ENCODE measurements at places on chromosomes 12 and 14.

GRCh38 chr12:119463211-119463926 lies 128.8 kb downstream of the CCDC60 start:
- no peak for DNase-seq

- DNase-seq: no peak
Observed at GRCh38 chr14:92599811-92600210, 86.2 kb downstream of the RIN3 start.

DNA sequence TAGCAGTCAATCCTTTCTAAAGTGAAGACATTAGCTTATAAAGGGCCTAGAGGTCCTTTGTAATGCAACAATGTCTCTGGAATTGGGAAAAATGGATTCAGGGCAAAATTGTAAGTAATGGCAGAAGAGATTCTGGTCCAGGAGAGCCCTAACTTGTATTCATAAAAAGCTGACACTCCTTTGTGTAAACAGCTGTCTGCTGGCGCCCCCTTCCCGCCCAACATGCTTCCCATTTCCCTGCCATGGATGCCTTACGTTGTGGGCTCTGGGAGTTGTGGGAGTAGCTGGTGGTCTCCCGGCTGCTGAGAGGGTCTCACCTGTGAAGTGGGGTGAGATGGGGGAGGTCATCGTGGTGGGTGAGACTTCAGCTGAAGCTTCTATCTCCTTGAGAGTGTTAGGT lies 2.3 kb downstream of the ACRBP start:
- no peak for DNase-seq

GRCh38 chr14:33363682-33364081 lies 425.0 kb downstream of the NPAS3 start:
- DNase-seq: no peak

DNA sequence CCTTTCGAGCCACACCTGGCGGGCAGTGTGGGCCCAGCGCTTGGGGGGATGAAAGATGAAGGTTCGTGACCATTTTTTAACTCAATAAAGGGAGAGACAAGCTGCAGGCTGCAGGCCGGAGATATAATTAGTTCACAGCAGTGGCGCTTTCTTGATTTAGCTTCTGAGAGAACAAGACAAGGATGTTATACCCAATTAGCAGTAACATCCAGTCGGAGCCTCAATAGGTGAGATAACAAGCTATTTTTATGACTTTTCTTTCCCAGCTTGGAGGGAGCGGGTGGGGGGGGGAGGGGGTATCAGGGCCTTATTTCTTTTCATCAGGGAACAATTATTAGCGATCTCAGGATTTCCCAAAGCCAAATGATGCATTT lies 9.1 kb downstream of the FAM222A start:
- DNase-seq: no peak

DNA sequence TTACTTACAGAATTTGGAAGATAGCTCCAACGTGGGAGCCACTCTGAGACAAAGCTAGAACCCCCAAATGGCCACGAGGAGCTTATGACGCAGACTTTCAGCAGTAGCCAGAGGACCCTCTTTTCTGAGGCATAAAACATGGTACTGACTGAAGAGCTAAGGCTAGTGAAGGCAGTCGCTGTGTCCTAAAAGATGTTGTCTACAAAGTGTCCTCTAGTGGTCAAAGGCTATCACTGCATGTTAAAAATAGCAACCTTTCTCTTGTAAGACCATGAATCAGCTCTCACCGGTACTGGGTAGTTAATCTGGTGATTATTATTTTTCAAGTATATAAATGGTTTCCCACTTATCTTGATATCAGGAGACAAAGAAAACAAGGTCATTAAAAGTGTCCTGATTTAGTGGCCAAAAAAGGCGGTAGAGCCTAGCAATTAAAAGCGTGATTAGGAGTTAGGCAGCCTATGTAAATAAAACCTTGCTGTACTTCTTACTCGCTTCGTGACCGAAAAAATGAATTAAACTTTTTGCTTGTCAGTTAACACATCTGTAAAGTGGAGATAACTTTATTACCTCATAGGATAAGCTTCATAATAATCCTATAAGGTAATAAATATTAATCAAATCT lies 47.0 kb upstream of the LGR5 start:
- DNase-seq: no peak

GRCh38 chr12:63821781-63822251 lies 22.7 kb upstream of the SRGAP1 start:
- no peak for DNase-seq

GRCh38 chr12:131027264-131027663 lies 73.6 kb downstream of the ADGRD1 start:
- DNase-seq: no peak

- no peak for DNase-seq
Observed at GRCh38 chr12:75814851-75815754, 216.5 kb downstream of the PHLDA1 start.

GRCh38 chr12:104137001-104137901 lies 759 bp downstream of the NFYB start:
- no peak for DNase-seq

GRCh38 chr14:47435331-47435965 lies 240.0 kb downstream of the MDGA2 start:
- DNase-seq: no peak

GRCh38 chr12:111443586-111443985 lies 37.9 kb downstream of the SH2B3 start:
- no peak for DNase-seq

DNA sequence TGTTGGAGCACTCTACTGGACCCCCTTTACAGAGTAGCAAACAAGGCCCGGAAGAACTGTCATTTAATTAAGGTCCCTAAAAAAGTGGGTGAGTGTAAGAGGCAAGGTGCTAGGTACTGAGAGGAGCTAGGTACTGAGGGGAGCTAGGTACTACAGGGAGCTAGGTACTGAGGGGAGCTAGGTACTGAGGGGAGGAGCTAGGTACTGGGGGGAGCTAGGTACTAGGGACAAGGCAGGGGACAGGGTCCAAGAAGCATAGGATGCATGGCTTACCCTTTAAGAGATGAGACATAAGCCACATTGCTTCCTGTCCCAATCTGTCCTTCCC lies 4.9 kb downstream of the KRT5 start:
- no peak for DNase-seq

- DNase-seq: no peak
Observed at GRCh38 chr14:104542871-104543830, 36.4 kb upstream of the C14orf180 start.

- DNase-seq: no peak
Observed at GRCh38 chr12:119980242-119980641, 8.8 kb upstream of the BICDL1 start.

- DNase-seq: no peak
Observed at GRCh38 chr14:56102941-56103340, 15.3 kb upstream of the PELI2 start.

DNA sequence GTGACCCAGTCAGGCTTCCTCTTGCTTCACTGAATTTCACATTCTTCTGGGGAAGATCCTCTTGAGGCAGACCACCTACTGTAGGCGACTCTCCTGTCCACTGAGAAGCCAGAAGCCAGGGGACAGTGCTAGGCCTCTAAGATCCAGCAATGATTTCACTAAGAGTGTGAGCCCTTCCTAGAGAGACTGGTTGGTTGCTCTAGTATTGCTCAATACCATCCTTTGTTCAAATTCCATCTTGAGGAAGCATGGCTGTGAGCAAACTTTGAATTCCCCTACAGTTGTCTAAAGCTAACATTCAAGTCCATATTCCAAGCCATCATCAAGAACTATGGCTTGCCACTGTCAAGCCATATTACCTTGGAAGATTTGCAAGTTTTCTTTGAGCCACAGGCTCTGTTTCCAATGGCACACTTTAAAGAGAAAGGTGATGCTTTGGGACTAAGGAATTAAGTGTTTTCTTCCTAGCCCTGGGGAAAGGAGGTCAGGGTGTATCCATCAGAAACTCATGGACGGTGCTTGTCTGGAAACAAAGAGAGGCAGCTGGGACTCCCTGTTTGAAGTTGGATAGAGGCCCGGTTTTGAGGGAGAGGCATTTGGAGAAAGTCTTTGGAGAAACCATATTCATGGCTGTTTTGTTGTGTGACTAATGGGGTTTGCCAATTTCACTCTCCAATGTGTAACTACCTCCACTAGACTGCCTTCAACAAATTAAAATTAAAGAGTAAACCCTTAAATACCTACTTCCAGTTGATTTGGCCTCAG lies 1217.9 kb downstream of the VRK1 start:
- no peak for DNase-seq

GRCh38 chr14:68634874-68635595 lies 157.8 kb downstream of the ZFP36L1 start:
- no peak for DNase-seq

- no peak for DNase-seq
Observed at GRCh38 chr14:99910337-99911309, 117.4 kb downstream of the EML1 start.

GRCh38 chr14:30381861-30382480 lies 177.0 kb upstream of the G2E3 start:
- DNase-seq: no peak

DNA sequence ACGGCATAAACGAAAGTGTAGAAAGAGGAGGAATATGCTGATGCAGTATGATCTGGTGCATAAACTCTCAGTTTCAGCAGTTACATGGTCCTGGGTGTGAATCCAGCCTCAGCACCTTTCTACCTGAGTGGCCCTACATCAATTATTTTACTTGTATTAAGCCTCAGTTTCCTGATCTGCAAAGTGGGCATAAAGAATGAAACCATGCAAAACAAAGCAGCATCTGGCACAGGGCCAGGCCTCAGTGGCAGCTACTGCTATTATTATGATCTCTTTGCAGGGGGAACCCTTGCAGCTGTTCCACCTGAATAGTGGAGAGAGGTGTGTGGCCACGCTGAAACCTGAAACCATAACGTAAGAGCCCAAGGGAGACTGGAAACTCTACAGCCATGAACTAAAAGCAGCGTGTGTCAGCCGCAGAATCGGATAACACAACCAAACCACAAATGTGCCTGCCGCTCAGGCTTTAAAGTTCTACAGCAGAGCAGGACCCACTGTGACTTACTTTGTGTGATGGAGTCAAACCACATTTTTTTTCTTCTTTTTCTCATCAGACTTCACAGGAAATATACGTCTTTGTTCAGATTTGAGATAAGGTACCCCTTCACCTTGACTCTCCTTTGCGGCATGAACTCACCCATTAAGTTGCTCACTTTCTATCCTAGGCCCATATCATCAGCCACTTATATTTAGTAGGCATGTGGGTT lies 29.2 kb upstream of the FOS start:
- DNase-seq: no peak

DNA sequence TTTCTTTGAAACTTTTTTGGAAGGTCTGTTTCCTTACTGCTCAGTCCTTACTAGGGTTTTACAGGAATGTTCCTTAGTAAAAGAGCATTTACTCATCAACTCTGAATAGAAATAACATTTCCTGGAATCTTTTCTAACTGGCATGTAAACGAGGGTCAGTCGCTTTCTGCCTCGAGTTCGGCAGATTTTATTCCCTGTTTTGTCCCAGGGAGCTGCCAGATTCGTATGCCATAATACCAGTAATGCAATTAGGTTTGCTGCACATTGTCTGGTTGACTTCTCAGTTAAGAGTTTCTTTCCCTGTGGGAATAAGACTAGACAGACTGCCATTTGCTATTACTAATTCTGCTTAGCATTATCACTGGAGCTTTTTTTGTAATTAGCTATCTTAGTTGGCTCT lies 91.9 kb downstream of the VRK1 start:
- no peak for DNase-seq

DNA sequence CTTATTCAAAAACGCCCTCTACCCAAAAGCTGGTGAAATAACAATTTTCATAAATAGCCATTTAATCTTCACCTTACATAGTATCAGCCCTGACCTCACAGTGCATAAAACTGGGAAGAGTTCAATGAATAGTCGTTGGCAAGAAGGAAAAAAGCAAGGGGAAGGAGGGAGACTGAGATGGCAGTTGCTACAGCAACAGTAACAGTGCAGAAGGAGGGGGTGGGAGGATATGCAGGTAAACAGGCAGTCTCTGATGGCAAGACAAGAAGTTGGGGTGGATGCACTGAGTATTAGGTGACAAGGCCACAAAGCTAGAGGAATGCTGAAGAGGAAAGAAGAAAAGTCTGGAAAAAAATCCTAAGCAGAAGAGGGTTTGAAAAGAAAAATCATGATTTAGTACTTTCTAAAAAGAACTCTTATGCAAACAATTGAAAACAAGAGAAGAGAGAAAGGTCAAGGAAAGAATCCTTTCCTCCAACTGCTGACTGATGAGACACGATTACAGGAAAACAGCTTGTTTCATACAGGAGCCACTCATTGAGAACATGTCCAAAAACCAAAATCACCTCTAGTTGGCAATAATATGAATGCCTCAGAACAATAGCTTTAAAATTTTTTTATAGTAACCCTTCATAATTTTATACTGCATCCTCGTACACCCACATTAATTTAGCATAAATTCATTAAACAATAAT lies 56.0 kb downstream of the DCAF5 start:
- DNase-seq: no peak

GRCh38 chr12:121494093-121494787 lies 86.6 kb downstream of the KDM2B start:
- DNase-seq: no peak

GRCh38 chr12:13670285-13670866 lies 311.0 kb downstream of the GRIN2B start:
- no peak for DNase-seq

- no peak for DNase-seq
Observed at GRCh38 chr12:132560614-132561426, 49.6 kb downstream of the LRCOL1 start.

DNA sequence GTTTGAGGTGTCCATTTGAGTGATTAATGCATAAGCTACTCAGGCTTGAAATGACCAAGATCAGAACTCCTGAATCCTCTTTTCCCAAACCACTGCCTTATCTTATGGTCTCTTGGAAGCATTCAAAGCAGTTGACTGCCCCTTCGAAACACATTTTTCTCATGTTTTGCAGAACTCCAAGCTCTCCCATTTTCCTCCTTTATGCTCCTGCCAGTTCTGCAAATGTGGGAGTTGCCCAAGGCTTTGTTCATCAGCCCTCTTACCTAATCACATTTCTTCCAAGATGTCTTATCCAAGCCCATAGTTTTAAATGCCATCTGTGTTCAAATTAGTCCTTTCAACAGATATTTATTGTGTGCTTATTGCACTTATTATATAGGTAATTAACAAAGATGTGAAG lies 1.8 kb upstream of the DNAAF2 start:
- DNase-seq: no peak

- no peak for DNase-seq
Observed at GRCh38 chr14:91405724-91406435, 11.7 kb downstream of the CCDC88C start.

- no peak for DNase-seq
Observed at GRCh38 chr12:88552610-88553079, 27.6 kb downstream of the KITLG start.

DNA sequence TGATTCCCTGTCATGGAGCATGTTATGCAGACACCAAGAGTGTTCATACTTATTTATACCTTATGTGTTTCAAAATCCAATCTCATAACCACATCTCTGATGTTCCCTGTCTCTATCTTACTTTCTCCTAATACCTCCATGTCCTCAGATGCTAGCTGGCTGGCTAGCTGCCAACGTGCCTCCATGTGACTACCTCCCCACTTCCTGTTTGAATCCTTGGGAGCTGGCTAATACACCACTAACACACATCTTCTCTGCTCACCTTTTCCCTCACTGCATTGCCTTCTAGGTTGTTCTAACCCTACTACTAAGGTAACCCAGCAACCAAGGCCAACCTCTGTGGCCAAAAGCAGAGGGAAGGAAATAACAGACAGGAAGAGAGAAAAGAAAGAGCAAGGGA lies 27.3 kb downstream of the TTC5 start:
- no peak for DNase-seq
